ENCODE measurements at places on chromosomes 2 and 18. TPM values are rescaled to one million over a fixed set of nuclear protein-coding genes. Genes with fewer than 3 reads are reported as not detected.

DNA sequence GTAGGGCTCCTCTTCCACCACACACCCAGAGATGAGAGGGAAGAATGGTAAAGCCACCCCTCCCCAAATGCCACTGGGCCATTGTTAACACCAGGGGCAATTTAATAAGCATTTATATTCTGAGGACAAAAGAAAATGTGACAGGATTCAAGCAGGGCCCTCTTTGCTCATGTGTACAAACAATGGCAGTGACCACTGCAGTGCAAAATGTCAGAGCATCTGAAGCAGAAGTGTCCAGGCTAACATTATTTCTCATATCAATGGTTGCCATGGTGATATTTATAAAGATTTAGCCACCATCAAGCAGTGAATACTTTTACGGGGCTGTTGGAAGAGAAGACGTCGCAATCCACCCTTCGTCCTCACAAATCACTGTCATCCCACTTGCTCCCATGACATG is 10.8 kb upstream of the EPB41L3 start:
- no peak for DNase-seq
- no peaks in the 10 kb centered on the region for H3K27me3 ChIP-seq

- H3K4me1 ChIP-seq, result no peaks in the 10 kb centered on the region
- no peaks in the 10 kb centered on the region for H3K36me3 ChIP-seq
- no peak for DNase-seq
- no peak overlapping the region for H3K4me3 ChIP-seq
- H3K27me3 ChIP-seq, result no peaks in the 10 kb centered on the region
- no peak overlapping the region for H3K27ac ChIP-seq
Measured at GRCh38 chr2:11028407-11028916, 116.7 kb downstream of the KCNF1 start.

GRCh38 chr2:226151157-226151556 is 648.5 kb downstream of the IRS1 start:
- no peaks in the 10 kb centered on the region for H3K4me1 ChIP-seq
- DNase-seq, result no peak
- H3K36me3 ChIP-seq, result no peaks in the 10 kb centered on the region
- no peak overlapping the region for H3K4me3 ChIP-seq
- H3K27me3 ChIP-seq, result no peaks in the 10 kb centered on the region
- no peak overlapping the region for H3K27ac ChIP-seq

DNA sequence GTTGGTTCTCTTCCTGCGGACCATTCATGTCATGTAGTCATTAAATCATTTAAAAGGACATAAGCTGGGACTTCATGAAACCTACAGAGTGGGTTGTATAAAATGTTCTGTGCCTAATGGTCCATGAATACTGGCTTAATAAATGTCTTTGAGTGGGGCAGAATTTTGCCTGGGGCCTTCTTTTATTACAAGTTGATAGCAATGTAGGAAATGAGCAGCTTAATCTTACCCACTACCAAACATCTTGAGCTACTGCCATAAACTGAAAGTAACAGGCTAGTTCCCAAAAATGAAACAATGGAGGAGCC is 130.9 kb downstream of the TMEM17 start:
- DNase-seq, result no peak
- H3K4me1 ChIP-seq, result no peaks in the 10 kb centered on the region
- H3K27ac ChIP-seq, result no peak overlapping the region

- no peak overlapping the region for H3K4me3 ChIP-seq
- H3K27me3 ChIP-seq, result no peaks in the 10 kb centered on the region
- DNase-seq, result no peak
- no peaks in the 10 kb centered on the region for H3K4me1 ChIP-seq
- no peak overlapping the region for H3K27ac ChIP-seq
Measured at GRCh38 chr2:102399499-102400141, 23.3 kb upstream of the IL18RAP start.

DNA sequence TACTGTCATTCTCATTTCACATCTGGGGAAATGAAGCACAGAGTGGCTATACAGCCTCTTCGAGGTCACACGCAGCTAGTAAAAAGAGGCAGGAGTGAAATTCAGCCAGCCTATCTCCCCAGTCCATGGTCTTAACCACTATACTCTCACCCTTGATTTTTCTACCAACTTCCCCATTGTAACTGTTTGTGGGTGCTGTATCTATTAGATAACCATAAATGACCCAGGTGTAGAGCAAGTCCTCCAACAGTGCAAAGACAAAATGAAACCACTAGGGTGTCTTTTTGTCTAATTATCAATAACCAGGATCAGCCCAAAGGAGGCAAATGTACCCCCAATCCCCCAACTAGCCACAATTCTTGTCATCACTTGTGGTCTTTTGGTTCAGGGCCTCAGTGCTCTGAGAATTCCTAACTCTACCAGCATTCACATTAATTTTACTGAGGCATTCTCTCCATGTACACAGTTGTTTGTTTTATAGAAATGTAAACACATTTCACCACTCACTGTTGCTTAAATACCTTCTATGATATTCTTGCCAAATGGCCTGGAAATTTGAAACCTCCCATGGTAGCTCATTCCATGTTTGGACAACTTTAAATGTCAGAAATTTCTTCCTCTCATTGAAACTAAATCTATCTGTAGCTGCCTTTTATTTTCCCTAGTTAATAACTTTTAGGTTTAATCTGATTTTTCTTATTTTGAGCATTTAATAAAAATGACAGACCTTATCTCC is 58.7 kb downstream of the SLC40A1 start:
- H3K27ac ChIP-seq, result peak overlapping the region; percentile 86
- no peaks in the 10 kb centered on the region for H3K27me3 ChIP-seq
- no peak overlapping the region for H3K4me3 ChIP-seq

GRCh38 chr2:172710584-172711047 is 25.0 kb upstream of the RAPGEF4 start:
- peak; percentile 54 for DNase-seq
- no peak overlapping the region for H3K4me3 ChIP-seq
- H3K4me1 ChIP-seq, result no peaks in the 10 kb centered on the region
- H3K27ac ChIP-seq, result no peak overlapping the region

- H3K27ac ChIP-seq, result no peak overlapping the region
- no peak for DNase-seq
- H3K36me3 ChIP-seq, result no peaks in the 10 kb centered on the region
- no peak overlapping the region for H3K4me3 ChIP-seq
- no peaks in the 10 kb centered on the region for H3K4me1 ChIP-seq
Measured at GRCh38 chr2:152134488-152135280, 35.8 kb upstream of the CACNB4 start.

DNA sequence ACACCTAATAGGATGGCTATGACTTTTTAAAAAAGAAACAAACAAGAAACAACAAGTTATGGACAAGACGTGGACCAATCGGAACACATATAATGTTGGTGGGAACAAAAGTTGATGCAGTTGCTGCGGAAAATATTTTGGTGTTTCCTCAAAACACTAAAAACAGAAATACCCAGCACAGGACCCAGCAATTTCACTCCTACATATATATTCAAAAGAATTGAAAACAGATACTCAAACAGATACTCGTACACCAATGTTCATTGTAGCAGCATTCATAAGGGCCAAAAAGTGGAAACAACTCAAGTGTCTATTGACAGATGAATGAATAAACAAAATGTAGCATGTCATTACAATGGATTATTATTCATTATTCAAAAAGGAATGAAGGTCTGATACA is 12.1 kb downstream of the CCDC141 start:
- no peaks in the 10 kb centered on the region for H3K36me3 ChIP-seq
- no peak for DNase-seq
- H3K4me3 ChIP-seq, result no peak overlapping the region

GRCh38 chr2:33529771-33530481 is 53.5 kb downstream of the RASGRP3 start:
- no peak overlapping the region for H3K4me3 ChIP-seq
- H3K27ac ChIP-seq, result no peak overlapping the region

DNA sequence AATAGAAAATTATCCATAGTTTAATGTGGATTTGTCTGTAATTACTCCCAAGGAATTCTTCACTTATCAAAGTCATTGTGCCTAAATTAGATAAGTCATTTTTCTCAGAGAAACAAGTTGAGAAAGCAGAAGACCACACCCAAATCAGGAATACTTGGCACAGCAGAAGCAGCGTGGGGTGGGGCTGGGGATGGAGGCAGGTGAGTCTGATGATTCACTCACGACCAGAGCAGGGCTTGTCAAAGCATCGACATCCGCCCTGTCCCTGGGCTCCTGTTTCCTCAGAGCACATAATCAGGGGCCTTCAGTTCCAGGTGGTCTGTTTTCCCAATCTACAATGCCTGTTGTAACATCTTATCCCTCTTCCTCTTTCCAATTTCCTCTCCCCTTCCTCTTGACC is 31.5 kb upstream of the COLEC12 start:
- no peak for DNase-seq
- no peak overlapping the region for H3K4me3 ChIP-seq
- H3K27ac ChIP-seq, result no peak overlapping the region
- no peaks in the 10 kb centered on the region for H3K27me3 ChIP-seq
- H3K36me3 ChIP-seq, result no peaks in the 10 kb centered on the region

GRCh38 chr2:132562245-132562644 is 107.8 kb downstream of the LYPD1 start:
- no peak overlapping the region for H3K27ac ChIP-seq
- DNase-seq, result no peak
- no peaks in the 10 kb centered on the region for H3K27me3 ChIP-seq
- no peaks in the 10 kb centered on the region for H3K4me1 ChIP-seq
- no peaks in the 10 kb centered on the region for H3K36me3 ChIP-seq

GRCh38 chr2:201361078-201361733 is 4.1 kb upstream of the FLACC1 start:
- DNase-seq, result no peak
- no peak overlapping the region for H3K27ac ChIP-seq
- no peak overlapping the region for H3K4me3 ChIP-seq
- H3K4me1 ChIP-seq, result no peaks in the 10 kb centered on the region
- no peaks in the 10 kb centered on the region for H3K27me3 ChIP-seq

DNA sequence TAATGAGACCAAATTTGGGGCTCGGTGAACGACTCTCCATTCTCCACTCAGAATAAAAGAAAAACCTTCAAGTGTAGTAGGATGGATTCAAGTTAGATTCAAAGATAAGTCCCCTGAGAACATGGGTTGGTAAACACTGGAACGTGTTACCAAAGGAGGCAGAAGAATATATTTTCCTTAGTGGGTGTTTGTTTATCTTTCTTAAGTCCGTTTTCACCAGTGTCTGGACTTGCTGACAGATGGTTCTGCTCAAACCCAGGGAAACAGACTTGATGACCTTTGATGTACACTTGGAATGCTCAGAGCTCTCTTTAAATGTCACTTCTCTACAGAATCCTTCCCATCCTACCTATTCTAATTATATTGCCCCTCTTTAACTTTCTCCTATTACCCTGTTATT is 310.3 kb upstream of the ZNF521 start:
- H3K27me3 ChIP-seq, result no peaks in the 10 kb centered on the region
- no peak overlapping the region for H3K27ac ChIP-seq
- no peak overlapping the region for H3K4me3 ChIP-seq
- DNase-seq, result no peak
- no peaks in the 10 kb centered on the region for H3K36me3 ChIP-seq

GRCh38 chr2:70831861-70832260 is 3.8 kb downstream of the CD207 start:
- H3K4me3 ChIP-seq, result no peak overlapping the region
- DNase-seq, result no peak
- H3K36me3 ChIP-seq, result no peaks in the 10 kb centered on the region
- no peaks in the 10 kb centered on the region for H3K27me3 ChIP-seq
- no peaks in the 10 kb centered on the region for H3K4me1 ChIP-seq
- no peak overlapping the region for H3K27ac ChIP-seq

DNA sequence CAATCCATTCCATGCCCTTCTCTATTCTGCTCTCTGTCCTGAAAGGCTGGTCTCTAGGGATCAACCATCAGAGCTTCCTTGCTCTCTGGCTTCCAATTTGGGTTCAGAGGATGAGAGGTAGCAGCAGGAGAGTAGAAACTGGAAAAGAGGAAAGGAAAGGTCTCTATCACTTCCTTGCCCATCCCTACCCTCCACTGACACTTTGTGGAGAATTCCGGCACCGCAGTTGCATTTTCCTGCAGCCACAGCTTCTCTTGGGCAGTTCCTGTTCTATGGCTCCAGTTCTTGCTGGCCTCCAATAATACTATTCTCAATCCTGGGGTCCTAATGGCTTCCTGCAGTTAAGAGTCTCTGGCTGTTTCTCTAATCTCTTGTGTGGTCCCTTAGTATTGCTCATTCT is 13.3 kb upstream of the IMPACT start:
- no peak overlapping the region for H3K4me3 ChIP-seq
- DNase-seq, result no peak
- H3K27me3 ChIP-seq, result no peaks in the 10 kb centered on the region
- H3K36me3 ChIP-seq, result no peaks in the 10 kb centered on the region

GRCh38 chr2:212535996-212536816 is 2.4 kb downstream of the ERBB4 start:
- peaks cover 42% of the 10 kb centered on the region for H3K27me3 ChIP-seq
- H3K27ac ChIP-seq, result no peak overlapping the region
- no peak overlapping the region for H3K4me3 ChIP-seq
- H3K4me1 ChIP-seq, result no peaks in the 10 kb centered on the region
- DNase-seq, result no peak

Gene LYG1
- total RNA-seq, result 0.96 TPM

Gene SMARCAL1
- 13.8 TPM for total RNA-seq

Gene TRIM43
- not detected for total RNA-seq

Gene SERPINB2
- 0.29 TPM for total RNA-seq

Gene EFR3B
- 1.8 TPM for total RNA-seq

Gene MAP4K3
- total RNA-seq, result 30.9 TPM

Measured in colonic mucosa (tissue), 4 donors.